Dermis blood vessel endothelial cell (primary cell): ENCODE measurements at places on chromosomes 5 and 9.

GRCh38 chr5:137491121-137491520 lies 8.0 kb downstream of the SPOCK1 start:
- DNase-seq, result peak; percentile 18

DNA sequence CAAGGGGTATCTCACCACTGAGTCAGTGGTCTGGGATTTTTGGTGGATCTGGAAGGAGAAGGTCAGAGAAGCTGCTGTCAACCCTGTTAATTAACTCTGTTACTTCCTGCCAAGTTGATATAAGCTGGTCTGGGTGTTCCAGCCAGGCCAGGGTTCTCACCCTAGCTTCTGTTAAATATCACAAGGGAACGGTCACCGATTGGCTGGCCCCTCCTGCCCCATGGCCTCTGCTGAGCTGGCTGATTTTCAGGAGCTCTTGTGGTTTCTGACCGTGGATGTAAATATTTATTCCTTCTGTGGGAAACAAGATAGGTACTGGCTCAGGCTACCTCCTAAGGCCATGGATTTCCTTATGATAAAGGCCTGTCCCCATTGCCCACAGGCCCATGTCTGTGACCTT lies 1.0 kb downstream of the ADAMTS13 start:
- DNase-seq, result no peak

- no peak for DNase-seq
Measured at GRCh38 chr9:124781967-124782660, 5.2 kb downstream of the OLFML2A start.

- DNase-seq, result no peak
Measured at GRCh38 chr5:54022223-54022622, 288.1 kb downstream of the ARL15 start.

GRCh38 chr5:1429066-1429465 lies 16.2 kb downstream of the SLC6A3 start:
- DNase-seq, result no peak

GRCh38 chr5:57317341-57317740 lies 143.5 kb downstream of the GPBP1 start:
- peak; percentile 40 for DNase-seq

DNA sequence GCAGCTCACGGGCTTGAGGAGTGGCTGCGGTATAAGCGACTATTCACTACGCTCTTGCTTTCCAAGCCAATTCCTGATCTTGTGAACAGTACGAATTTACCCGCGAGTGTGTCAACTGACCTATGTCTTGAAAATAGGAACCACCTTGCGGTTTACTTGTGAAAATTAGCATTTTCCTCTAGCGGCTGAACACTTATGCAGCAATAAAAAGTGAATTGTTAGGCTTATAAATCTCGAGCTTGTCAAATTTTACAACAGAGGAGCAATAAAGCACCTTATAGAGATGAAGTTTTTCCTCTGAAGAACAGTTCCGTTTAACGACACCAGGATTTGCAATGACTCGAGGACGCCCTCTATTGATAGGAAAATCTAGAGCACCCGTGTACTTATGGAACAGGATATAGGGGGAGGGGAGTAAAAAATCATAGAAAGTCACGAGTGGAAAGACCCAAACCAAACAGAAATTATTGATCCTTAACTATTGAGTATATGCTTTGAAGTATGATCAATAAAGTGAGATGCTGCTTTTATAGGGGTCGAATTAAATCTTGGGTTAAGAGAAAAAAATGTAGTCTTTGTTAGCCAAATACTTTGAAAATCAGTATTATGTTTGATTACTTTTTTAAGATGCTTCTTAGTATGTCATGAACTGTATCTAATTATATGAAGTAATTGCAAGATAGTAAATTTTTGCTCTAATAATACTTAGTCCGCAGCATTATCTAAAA lies 1.9 kb upstream of the RGMB start:
- DNase-seq, result peak; percentile 93

DNA sequence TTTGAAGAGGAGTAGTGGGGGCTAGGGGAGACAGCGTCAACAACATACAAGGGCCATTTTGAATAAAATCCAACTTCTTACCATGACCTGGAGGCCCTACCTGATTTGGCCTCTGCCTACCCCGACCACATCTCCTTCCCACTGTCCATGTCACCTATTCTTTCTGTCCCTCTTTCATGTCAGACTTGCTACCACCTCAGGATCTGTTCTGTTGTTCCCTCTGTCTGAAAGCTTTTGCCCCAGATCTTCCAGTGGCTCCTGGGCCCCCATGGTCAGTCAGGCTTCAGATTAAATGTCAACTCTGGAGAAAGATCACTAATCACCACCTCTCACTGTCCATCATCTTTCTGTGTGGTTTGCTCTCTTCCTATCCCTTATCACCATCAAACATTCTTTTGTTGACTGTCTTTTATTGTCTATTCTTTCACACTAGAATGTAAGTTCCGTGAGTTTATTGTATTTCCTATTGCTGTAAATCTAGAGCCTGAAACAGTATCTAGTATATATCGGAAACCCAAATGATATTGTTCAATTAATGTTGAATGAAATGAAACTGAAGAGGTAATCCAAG lies 31.2 kb upstream of the APC start:
- no peak for DNase-seq

GRCh38 chr9:131103535-131103934 lies 7.2 kb downstream of the AIF1L start:
- no peak for DNase-seq

- peak; percentile 79 for DNase-seq
Measured at GRCh38 chr5:151742870-151743294, 15.5 kb downstream of the ATOX1 start.

DNA sequence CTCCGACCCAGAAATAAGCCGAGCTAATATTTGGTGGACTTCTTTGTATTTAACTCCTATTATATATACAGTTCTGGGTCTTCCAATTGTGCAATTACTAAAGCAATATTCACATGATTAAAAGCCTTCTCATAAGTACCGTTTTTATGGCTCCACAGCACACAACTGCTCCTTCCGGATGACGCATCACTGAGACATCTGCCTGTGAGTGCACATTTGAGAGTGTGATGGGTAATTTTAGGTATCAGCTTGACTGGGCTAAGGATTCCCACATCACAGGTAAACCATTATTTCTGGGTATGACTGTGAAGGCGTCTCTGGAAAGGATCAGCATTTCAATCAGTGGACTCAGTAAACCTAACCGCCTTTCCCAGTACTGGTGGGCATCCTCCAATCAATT lies 77.5 kb upstream of the SYK start:
- DNase-seq, result no peak

DNA sequence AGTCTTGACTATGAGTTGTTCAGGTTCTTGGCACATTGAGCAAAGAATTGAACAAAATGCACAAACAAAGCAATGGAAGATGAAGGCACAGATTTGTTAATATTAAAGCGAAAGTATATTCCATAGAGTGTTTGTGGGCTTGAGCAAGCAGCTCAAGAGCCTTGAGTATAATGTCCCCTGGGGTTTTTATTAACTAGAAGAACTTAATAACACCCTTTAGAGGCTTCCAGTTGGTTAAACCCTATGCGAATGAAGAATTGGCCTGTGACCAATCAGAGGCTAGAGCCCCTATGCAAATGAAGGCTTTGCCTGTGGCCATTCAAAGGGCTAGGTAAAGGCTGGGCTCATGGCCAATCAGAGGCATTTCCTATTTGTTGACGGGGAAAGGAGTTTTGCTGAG lies 135.3 kb upstream of the IL12B start:
- no peak for DNase-seq

DNA sequence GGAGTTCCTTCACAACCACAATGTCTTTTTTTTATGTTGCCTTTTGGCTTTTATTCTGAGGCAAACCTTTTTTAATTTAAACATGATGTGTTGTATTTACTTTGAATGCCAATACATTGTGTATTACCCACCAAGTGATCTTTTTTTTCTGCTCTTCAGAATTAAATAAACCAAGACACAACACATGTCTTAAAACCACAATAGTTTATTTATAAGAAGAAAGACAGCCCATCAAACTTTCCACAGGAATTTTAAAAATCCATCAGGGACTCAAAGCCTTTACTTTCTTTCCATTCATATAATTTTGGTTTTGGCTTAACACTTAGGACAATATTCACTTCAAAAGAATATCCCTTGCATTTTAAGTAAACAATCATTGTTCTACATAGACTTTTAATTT lies 321.8 kb upstream of the MEF2C start:
- no peak for DNase-seq

DNA sequence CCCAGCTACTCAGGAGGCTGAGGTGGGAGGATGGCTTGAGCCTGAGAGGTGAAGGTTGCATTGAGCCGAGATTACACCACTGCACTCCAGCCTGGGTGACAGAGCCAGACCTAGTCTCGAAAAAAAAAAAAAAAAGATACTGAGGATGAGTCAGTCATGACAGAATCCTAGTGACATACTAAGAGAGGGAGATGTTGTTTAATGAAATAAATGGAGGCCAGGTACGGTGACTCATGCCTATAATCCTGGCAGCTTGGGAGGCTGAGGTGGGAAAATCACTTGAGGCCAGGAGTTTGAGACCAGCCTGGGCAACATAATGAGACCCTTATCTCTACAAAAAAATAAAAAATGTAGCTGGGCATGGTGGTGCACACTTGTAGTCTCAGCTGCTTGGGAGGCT lies 107.2 kb downstream of the ZFAND5 start:
- DNase-seq, result no peak

GRCh38 chr5:73120222-73121118 lies at the start of gene TMEM171:
Gene TMEM171, plus strand, starts transcription at chr5:73120575. Its CDS starts 2,799 bp downstream, at chr5:73123374.
- DNase-seq, result peak; percentile 57

GRCh38 chr9:126472948-126473298 lies 140.8 kb upstream of the LMX1B start:
- DNase-seq, result no peak

- no peak for DNase-seq
Measured at GRCh38 chr5:134530301-134531077, 5.0 kb downstream of the JADE2 start.

GRCh38 chr9:133436681-133437080 lies 14.5 kb downstream of the ADAMTS13 start:
- no peak for DNase-seq

DNA sequence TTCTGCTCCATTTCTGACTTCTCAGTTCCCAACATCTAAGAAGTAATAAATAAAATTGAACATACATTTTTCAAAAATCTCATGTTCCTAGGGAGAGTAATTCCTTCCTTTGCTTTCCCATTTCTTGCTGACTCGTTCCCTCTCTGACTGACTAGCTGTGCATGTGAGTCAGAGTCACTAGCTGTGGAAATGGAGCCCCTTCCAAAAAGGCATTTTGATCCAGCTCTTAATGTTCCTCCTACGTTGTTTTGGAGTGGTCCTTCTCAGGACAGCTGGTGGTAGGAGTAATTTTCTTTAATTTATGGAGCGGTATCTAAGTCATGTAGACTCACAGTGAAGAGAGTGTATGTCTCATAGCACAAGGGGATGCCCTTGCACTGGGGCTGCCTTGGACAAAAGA lies 460.2 kb downstream of the GADD45G start:
- no peak for DNase-seq

- DNase-seq, result no peak
Measured at GRCh38 chr9:92278110-92278509, 15.4 kb downstream of the IARS1 start.

DNA sequence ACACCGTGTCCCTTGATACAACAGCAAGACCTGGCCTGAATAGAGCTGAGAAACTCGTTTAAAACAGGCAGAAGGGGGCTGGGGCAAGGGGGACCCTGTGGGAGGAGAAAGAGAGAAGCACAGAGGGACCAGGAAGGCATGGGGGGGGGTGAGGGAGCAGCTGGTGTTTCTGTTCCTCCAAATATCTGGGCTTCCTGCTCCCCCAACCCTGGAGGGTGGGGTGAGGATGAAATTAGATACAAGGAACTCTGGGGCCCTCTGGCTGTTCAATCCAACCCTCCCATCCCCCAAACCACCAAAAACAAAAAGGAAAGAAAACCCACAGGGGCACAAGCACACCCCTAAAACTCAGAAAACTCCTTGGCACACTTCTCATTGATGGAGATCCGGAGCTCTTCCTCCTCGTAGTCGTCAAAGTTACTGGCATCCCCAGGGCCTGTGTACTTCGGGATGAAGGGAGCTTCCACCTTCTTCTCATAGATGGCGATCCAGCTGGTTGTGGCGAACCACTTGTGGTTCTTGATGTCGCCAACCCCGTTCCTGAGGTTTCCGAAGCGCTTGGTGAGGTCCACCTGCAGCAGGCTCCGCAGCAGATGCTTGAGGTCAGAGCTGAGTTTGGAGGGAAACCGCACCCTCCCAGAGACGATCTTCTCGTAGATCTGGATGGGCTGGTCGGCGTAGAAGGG lies 1.1 kb downstream of the PRKACG start:
- no peak for DNase-seq

GRCh38 chr5:6264394-6264793 lies 114.0 kb downstream of the MED10 start:
- no peak for DNase-seq

- no peak for DNase-seq
Measured at GRCh38 chr9:89880721-89881120, 275.9 kb downstream of the GADD45G start.

GRCh38 chr9:97474372-97474925 lies 27.0 kb upstream of the TMOD1 start:
- no peak for DNase-seq

DNA sequence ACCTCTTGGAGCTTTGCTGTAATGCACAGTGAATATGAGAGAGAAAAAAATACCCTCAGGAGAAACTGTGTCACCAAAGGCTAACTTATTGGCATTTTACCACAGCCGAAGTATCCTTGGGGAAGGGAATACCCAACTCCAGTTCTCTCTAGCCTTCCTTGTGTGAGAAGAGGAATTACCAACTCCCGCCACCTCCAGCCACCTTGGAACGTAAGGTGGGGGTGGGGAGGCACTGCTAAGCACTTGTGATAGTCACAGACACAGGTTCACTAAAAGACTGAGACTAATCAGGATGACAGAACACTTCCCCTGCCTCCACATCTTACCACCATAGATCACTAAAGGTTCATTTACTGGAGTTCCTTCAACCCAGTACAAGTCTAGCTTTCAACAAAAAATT lies 102.0 kb upstream of the ADAMTS19 start:
- no peak for DNase-seq

DNA sequence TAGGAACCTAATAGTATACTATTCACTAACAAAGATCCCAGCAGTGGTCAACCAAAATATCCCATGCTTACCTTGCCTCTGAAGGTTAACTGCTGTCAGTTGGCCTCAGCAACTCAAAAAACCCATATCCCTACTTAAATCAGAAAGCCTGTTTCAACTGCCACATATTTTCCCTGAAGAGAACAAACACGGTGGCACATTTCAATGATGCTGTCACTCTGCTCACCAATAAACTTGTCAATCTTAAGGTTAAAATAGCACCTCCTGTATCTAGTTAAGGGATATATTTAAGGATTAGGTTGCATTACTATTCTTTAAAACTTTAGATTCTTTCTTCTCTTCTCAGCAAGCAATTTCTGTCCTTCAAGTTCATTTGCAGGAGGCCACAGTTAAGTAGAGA lies 986.9 kb downstream of the CDH18 start:
- no peak for DNase-seq
